ENCODE measurements at places on chromosomes 4 and X.

GRCh38 chr4:182400081-182400480 lies 156.9 kb downstream of the TENM3 start:
- no peak for ATAC-seq

GRCh38 chrX:101206471-101206870 lies 13.1 kb upstream of the DRP2 start:
- ATAC-seq = peak; percentile 65

GRCh38 chr4:149409555-149409962 lies 406.1 kb downstream of the IQCM start:
- ATAC-seq = no peak

GRCh38 chr4:41752081-41752836 lies 3.7 kb upstream of the PHOX2B start:
- no peak for ATAC-seq

DNA sequence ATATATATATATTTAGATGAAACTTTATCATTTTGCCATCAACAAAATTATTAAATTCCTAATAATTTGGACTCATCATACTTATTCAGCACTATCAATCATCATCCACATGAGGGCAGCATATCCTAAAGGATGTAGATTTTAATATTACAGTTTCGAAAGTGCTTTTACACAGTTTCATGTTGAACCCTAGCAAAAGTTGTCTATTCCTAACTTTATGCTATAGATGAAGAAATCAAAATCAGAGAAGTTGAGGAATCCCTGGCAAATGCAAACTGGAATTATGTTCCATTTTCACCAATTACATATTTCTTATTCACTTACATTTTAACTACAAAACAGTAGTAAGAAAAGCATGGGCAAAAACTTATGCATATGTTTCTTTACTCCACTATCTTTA lies 36.6 kb upstream of the UGT2A1 start:
- no peak for ATAC-seq

DNA sequence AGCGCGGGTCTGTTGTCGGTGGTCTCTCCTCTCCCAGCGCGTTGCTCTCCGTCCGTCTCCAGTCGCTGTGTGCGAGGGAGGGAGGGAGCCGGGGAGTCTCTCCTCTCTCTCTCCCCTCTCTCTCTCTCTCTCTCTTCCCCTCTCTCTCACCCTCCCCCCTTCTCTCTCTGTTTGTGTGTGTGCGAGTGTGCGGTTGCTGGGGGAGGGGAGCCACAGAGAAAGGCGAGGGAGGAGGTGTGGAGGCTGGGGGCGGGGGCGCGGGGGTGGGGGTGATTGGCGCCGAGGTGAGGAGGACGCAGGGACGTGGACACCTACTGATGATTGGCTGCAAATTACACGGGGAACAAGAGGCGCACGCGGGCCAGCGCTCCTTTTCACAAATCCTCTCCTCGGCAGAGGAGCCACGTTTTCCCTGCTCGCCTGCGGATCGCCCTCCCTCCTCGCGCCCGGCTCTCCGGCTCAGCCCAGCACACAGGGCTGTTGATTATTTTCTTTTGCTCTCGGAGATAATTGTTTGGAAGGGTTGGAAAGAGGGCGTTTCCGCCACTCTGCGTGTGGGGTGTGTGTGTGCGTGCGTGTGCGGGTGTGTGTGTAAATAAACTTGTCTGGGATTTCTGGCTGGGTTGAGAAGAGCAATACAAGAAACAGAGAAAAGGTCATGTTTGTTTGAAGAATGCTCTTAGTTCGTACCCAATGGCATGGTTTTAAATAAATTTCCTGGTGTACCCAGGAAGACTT lies at the start of gene CXXC4:
Gene CXXC4, minus strand, starts transcription at position 73 of the 738 bp plus-strand sequence. CDS start 3,092 bp downstream, outside the sequence.
- peak; percentile 23 for ATAC-seq

- no peak for ATAC-seq
Observed at GRCh38 chrX:131441033-131441432, 102.8 kb upstream of the OR13H1 start.

DNA sequence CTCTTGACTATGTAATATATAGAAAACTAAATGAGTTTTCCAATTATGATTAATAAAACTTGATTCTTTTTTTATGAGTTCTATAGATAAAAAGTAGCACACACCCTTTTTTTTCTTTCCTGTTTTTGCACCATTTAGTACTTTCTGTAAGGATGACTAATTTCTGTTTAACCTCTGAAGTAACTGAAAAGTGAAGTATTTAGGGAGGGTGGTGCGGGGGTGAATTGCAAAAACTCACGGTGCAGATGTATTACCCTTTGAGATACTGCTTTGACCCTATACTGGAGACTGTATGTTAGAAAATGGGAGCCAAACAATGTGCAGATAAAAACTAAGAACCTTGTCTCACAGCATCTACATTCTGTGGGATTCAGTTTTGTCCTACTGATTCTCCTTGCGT lies 471.6 kb downstream of the DTHD1 start:
- no peak for ATAC-seq

- ATAC-seq = peak; percentile 85
Observed at GRCh38 chr4:82798168-82799005, at the start of gene SCD5. TSS of gene SCD5 (minus strand) at chr4:82798796. CDS start at chr4:82798537, 259 bp downstream.

DNA sequence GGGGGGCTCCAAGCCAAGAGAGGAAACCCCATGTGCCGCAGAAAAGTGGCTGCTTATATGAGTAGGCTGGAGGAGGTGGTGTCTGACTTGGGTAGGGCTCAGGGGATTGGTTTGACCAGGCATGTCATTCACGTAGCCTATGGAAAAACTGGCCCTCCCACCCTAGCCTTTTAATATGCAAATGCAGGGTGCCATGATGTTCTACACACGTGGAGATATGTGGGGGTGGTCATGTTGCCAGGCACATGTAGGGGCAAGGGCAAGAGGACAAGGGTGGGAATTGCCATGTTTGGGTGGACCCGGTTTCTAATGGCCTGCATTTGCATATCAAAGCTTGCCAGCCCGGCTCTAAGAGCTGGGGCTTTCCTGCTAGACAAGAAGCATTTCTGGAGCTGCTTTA lies 86.9 kb upstream of the SHISA3 start:
- no peak for ATAC-seq

GRCh38 chr4:1809754-1810502 lies 16.8 kb downstream of the FGFR3 start:
- ATAC-seq = peak; percentile 89

DNA sequence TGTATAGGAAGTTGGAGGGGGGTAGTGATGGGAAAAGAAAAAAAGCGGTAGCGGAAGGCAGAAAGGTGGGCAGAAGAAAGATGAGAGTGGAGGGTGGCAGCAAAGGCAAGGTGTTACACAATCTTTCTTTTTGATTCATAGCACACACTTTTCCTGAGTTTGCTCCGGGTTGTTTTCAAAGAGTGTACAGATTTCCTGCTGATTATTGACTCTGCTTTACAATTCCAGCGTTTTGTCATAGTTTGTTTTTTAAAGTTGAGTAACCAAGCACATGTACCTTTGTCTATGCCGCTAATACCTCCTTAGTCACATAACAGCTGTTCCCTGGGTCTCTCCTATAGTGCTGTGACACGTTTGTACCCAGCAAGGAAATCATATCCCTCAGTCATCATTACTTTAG lies 50.3 kb downstream of the AGA start:
- no peak for ATAC-seq

- ATAC-seq = no peak
Observed at GRCh38 chrX:47243351-47243750, 10.5 kb downstream of the USP11 start.

Measured in activated T-helper 17 cell treated with anti-CD3 and anti-CD28 coated beads, Interleukin-2, amount 50 U/mL, for 72 hours (primary cell).